ENCODE measurements at places on chromosomes 3 and 15.

DNA sequence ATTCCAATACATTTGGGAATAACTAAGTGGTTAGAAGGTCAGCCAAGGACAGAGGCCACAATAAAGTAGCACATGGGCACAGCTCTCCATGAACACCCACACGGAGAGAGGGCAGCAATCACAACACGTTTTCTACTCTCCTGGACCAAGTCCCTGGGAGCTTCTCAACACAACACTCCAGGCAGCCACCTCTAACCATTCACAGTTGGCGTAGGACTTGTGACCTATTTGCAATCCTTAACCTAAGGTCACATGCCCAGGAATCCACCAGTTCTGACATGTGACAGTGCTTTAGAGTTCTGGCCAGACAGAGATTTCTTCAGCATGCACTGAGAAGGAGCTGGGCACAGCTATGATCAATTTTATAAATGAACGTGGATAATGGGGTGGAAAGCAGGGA is 280.8 kb downstream of the SHQ1 start:
- DNase-seq, result no peak

DNA sequence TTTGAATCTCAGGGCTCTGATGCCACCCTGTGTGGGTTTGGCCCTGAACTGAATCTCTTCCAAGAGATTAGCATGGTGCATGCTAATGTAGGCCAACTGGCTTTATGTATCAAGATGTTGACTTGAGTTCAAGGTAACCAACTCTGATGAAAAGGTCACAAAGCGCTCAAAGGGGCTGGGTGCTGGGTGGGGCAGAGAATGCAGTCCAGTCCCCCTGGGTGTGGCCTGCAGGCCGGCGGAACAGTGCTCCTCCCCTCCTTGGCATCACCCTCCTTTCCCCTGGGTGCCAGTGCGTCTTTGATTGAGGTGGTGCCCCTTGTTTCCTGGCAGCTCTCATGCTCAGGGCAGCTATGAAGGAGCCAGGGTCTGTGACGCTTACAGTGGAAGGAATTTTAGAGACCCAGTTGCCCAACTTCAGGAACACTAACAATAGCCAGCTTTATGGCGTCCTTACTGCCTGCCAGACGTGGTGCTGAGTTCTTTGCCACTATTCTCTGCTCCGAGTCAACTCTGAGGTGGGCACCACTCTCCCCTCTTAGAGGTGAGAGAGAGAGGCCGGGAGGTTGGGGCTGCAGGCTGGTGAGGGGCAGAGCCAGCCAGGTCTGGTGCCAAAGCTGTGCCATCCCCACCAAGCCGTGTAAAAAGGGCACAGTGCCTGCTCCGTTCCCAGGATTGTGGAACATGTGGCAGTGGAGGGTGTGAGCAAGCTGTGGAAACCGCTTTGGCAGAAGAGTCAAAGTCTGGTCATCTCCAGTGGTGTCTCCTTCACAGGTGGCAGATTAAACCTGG is 9.8 kb downstream of the SYNM start:
- DNase-seq, result no peak

- DNase-seq, result no peak
Observed at GRCh38 chr3:193080821-193081365, 160.1 kb upstream of the PLAAT1 start.

GRCh38 chr3:55440104-55440708 is 46.9 kb downstream of the WNT5A start:
- no peak for DNase-seq

DNA sequence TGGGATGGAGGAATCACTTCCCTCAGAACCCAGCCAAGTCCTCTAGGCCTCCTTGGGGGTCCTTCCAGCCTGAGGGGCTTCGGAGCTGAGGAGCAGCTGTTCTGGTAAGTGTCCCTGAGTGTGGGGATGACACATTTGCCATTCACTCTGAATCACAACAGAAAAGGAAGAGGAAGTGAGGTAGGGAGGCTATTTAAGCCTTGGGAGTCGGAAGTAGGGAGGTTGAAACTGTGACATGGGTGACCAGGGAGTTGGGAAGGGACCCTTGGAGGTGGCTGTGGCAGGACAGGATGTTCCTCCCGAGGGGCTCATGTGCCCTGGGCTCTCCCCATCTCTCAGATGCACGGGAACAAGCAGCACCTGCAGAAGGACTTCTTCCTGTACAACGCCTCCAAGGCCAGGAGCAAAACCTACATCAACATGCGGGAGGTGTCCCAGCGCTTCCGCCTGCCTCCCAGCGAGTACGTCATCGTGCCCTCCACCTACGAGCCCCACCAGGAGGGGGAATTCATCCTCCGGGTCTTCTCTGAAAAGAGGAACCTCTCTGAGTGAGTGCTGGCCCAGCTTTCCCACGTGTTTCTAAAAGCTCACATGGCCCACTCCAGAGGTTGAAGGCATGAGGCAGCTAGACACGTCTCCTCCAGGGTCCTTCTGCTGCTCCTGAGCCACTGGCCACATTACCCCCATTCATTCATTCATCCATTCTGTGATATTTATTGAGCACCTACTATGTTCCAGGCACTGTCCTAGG is 43.3 kb downstream of the CAPN3 start:
- no peak for DNase-seq
